Activated effector memory CD4-positive, alpha-beta T cell treated with anti-CD3 and anti-CD28 coated beads, Interleukin-2, amount 50 U/mL, for 16 hours (primary cell): ENCODE measurements at places on chromosomes 16 and 17.

GRCh38 chr17:74361230-74362068, at the start of gene BTBD17:
Gene BTBD17, minus strand, starts transcription at chr17:74361868. Its CDS starts 49 bp downstream, at chr17:74361819.
- DNase-seq, result peak; percentile 80

GRCh38 chr16:50731130-50731988, 10.5 kb upstream of the CYLD start:
- no peak for DNase-seq

DNA sequence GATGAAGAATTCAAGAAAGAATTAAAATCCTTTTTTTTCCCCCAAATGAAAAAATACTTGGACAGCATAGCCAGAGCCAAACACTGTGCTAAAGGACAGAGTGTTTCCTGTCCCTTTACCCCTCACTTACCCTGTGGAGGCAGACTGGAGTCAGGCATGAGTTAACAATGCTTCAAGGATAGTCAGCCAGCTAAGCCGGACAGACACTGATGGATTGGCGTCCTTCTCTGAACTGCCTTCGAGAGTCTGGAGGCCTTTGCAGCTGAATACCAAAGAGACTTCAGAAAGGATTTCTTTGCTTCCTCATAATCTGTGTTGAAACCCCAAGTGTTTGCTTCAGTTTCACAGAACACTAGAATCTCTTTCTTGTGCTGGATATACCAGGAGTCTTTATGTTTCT, 4.6 kb downstream of the METTL9 start:
- no peak for DNase-seq

- peak; percentile 83 for DNase-seq
Observed at GRCh38 chr16:70737377-70738082, 51.7 kb upstream of the MTSS2 start.

DNA sequence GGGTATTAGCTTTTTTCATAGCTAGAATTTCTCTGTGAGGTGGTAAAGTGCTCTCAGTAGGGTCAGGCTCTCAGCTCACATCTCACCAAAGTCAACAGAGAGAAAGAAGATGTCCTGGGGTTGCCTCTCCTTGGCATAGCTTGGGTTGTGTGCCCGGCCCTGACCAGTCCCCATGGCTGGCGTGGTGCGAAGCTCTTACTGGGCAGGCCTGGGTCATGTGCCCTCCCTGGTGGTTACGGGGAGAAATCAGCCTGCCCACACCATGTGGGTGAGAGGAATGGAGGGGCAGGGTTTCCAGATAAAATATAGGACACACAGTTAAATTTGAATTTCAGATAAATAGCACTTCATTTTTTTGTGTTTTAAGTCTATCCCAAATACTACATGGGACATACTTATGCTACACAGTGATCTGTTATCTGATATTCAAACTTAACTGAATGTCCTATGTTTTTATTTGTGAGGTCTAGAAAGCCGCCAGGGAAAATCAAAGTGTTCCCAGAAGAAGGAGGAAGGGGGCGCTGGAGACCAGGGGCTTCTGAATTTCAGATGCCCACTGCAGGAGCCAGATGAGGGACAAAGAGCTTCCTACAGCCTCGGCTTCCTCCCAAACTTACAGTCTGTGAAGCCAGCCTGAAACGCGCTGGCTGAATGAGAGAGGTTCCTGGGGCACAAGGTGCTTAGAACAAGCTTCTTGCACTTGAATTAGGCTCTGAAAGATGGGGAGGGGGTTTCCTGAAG, 45.4 kb downstream of the NKD1 start:
- no peak for DNase-seq

DNA sequence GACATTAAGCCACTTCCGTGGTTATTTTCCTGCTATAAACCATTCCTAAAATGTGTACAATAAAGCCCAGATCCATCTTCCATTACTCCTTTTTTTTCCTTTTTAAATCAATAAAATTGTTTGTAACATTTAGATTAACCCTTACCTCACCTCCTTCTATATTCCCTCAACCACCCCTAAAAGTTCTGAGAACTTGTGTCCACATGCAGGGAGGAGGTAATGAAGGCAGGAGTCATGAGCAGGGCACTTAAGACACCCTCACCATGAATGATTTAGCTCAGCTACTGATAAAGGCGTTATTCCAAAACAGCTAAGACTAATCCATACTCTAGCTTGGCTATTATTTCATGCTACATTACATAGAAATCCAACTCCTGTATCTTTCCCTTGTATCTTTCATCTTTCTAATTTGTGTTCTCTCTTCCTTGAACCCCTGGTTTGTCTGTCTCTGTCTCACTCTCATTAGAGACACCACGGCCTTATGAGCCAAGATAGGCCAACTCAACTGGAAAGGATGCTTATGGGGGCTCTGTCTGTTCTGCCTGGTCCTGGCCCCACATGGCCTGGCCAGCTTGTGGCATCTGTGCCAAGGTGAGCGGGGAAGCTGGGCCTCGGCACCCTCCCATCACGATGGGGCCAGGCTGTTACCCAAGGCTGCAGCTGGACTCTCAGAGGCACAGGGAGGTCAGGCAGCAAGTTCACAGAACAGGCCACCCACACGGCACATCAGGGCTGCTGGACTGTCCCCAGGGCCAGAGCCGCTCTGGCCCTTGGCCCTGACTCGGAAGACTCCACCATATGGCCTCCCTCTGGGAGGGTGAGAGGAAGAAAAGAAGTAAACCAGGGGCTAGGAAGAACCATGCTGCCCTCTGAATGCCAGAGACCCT, 294.4 kb downstream of the SOX9 start:
- DNase-seq, result no peak

DNA sequence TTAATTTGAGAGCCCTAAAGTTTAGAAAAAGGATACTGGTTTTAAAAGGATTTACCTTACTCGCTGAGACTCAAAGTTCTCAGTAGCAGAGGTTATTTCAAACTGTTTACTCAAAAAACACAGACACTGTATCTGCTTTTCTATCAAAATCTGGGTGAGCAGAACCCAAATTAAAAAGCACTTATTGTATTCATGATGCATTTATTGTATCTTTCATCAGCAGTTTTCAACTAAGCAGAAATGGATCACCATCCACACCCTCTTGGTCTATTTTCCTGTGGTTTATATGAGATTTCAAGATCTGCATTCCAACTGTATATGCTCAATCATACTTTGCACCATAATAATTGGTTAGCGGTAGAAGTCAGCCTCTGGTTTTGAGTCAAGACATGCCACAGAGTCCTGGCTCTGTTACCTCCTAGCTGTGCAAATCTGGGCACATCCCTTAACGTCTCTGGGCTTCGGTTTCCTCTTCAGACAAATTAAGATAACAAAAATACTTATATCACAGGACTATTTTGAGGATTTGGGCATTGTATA, 109.5 kb downstream of the ASIC2 start:
- DNase-seq, result no peak

- DNase-seq, result no peak
Observed at GRCh38 chr17:31806921-31807320, 52.1 kb downstream of the COPRS start.

DNA sequence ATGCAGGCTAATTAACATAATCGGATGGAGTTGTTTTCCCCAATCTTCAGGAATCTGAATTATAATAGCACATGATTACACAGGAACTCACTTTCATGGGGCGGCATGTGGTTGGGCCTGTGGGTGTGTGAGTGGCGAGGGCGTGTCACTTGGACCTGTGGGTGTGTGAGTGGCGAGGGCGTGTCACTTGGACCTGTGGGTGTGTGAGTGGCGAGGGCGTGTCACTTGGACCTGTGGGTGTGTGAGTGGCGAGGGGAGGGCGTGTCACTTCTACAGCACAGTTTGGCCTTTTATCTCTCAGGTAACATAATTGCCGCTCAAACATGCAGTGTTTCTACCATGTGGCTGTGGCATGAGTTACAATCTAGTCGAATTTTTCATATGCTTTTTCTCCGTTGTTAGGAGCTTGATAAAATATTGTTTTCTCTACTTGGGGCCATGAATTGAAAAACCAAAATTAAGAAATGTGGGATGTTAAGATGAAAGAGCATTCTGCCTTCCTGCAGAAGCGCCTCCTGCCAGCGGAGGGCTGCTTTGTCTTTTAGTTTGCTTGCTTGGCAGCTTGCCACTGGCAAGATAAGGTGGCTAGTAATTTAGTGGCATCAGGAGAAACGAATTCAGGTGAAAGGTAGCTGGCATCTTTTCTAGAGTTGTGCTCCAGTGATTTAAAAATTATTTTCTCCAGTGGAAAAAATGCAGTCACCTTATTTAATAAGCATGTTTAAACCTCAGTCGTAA, 36.2 kb downstream of the USP10 start:
- DNase-seq, result peak; percentile 78

- DNase-seq, result no peak
Observed at GRCh38 chr17:66945147-66945835, 19.2 kb upstream of the CACNG4 start.

DNA sequence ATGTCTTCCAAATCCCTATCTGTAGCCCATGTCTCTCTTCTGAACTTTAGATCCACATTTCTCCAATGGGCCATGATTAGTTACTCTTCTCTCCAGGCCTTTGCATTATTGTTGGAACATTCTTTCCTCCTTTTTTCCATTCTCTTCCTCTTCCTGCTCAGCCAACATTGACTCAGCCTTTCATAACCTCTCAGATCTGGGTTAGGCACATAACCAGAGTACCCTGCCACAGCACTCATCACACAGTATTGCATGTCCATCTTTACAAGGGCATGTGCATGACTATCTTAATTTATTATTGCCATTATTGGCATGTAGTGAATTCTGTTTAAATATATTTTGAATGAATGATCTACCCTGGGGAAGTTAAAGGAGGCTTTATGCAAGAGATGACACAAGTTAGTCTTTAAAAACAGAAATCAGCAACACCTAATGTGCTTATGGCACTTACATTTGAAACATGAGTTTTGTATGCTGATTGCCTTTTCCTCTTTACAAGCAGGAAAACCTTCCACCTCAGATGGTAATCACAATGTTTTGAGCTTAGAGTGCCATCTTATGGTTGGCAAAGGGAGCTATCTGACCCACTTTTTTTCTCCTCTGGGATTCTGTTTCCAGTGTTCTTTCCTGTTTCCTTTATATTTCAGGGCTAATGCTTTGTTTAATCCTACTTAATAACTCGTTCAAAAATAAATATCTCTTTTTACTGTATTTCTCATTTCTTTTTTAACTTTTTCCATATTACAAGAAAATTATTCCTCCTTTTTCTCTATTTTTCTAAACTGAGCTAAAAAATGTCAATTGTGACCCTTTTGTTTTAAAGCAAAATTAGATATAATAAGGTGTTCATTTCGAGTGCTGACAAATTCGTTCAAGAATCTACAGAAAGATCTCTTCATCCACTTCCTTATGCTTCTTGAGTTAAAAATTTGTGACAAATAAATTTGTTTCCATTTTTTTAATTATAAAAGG, 151.0 kb upstream of the RBL2 start:
- no peak for DNase-seq

GRCh38 chr16:88649924-88650748, 717 bp downstream of the CYBA start:
- DNase-seq, result peak; percentile 77

GRCh38 chr16:8146256-8147012, 443.9 kb downstream of the TMEM114 start:
- DNase-seq, result no peak

DNA sequence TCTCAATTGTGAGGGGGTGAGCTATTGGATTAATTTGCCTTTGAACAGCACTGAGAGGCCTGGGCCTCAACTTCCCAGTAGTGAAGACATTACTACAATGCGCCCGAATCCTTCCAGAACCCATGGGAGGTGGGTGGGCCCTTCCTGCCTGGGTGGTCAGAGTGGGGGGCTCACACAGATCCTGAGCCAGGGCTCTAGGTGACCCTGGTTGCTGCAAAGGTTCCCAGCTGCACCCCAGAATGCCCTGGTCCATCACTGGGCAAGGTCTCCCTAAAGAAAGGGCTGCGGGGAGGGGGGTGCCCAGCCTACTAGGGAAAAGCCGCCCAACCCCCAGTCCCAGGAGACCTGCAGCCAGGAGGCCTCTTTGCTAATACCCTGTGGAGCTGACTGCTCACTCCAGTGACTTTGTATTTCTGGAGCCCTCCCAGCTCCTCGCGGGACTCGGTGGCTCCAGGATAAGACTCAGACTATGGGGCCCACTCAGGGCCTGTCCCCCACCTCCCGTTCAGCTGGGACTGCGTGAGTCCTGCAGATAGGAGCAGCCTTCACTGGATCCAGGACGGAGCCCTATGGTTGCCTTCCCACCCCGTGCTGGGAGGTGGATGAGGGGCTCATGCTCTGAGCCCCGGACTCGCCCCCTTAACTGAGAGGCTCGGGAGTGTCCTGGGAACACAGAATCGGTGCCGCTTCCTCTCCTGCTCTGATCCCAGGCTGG, 40.2 kb downstream of the SLC7A5 start:
- no peak for DNase-seq

GRCh38 chr17:80946449-80946848, 45.2 kb upstream of the CHMP6 start:
- peak; percentile 53 for DNase-seq

DNA sequence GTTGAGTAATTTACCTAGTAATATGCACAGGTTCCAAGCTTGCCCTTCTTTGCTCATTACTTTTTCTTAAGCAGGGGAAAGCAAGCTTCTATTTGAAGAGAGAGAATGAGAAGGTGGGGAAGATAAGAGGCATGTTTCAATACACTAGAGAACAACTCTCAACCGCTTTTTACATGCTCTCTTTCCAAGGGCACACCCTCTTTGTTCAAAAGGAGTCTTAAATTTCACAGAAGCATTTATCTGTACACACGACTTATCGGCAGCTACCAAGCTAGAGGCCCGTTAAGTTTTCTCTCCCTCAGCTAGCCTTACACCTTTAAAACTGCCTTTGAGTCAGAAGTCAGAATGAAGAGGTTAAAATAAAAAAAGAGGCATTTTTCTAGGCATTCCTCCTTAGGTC, 79.6 kb downstream of the STH start:
- DNase-seq, result no peak

GRCh38 chr17:64788286-64789060, 126.4 kb upstream of the SMURF2 start:
- DNase-seq, result peak; percentile 56

- no peak for DNase-seq
Observed at GRCh38 chr16:8023326-8023725, 567.0 kb downstream of the TMEM114 start.

GRCh38 chr17:74493331-74493833, 26.9 kb downstream of the CD300A start:
- DNase-seq, result peak; percentile 87

GRCh38 chr16:56764835-56765234, 34.9 kb downstream of the NUP93 start:
- DNase-seq, result no peak

DNA sequence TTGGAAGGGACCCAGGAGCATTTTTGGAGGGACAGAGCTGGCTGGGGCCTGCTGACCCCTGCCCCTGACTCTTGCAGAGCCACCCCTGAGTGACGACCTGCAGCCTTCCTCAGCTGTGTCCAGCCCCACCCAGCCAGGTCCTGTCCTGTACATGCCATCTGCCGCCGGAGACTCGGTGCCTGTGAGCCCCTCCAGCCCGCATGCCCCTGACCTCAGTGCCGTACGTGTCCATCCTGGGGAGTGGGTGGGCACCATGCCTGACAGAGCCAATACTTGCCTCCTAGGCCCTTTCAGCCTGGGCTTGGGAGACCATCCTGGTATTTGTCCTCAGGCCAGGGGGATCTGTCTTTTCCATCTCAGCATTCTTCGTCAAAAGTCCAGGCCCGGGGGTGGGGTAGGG, 27.5 kb downstream of the UNC13D start:
- DNase-seq, result no peak
